ENCODE measurements at places on chromosomes 6 and 20. TPM values are rescaled to one million over a fixed set of nuclear protein-coding genes. Genes with fewer than 3 reads are reported as not detected.

PBOV1 gene
- not detected for total RNA-seq

AKAP12 gene
- 114 TPM for total RNA-seq

SLC52A3 gene
- not detected for total RNA-seq

MYB gene
- total RNA-seq, result 0.12 TPM

ABCC10 gene
- total RNA-seq, result 24.6 TPM

PLG gene
- not detected for total RNA-seq

NTSR1 gene
- total RNA-seq, result 3.1 TPM

TRIM31 gene
- total RNA-seq, result not detected

ZNF165 gene
- 0.77 TPM for total RNA-seq

PROKR2 gene
- not detected for total RNA-seq

ABHD16B gene
- total RNA-seq, result not detected

ZNF311 gene
- 1.7 TPM for total RNA-seq

RCAN2 gene
- total RNA-seq, result 1.5 TPM

GID8 gene
- total RNA-seq, result 32.4 TPM

AARS2 gene
- 25.7 TPM for total RNA-seq

PSORS1C2 gene
- not detected for total RNA-seq

SYCP2L gene
- not detected for total RNA-seq

CAP2 gene
- 8.9 TPM for total RNA-seq

CST4 gene
- 0.22 TPM for total RNA-seq

TNFRSF6B gene
- 57.4 TPM for total RNA-seq

RAET1L gene
- not detected for total RNA-seq

LAMA4 gene
- 105 TPM for total RNA-seq

ISM1 gene
- 0.33 TPM for total RNA-seq

TNFRSF21 gene
- 3.5 TPM for total RNA-seq

HLA-DQA2 gene
- not detected for total RNA-seq

ADGB gene
- not detected for total RNA-seq

Measured in uterine smooth muscle cell (primary cell).